ENCODE measurements at places on chromosomes 5 and 9.

GRCh38 chr5:172145870-172146747 lies 41.9 kb downstream of the STK10 start:
- no peak for DNase-seq

DNA sequence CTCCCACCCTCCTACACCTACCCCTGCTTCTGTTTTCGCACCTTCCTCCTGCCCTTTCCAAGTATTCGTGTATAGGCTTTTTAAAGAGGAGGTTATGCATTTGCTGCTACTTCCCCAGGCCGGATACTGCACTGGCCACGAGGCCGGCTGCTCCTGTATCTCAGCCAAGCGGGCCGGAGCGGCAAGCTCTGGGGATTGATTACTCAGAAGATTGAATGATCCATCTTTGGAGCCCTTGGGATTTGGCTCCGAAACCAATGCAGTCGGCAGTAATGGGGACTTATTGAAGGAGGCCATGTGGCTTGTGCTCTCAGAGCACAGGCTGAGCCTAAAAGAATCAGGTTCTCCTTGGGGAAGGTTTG lies 405.3 kb downstream of the TLE4 start:
- no peak for DNase-seq

- no peak for DNase-seq
Measured at GRCh38 chr5:138954257-138955012, 79.3 kb upstream of the LRRTM2 start.

GRCh38 chr9:81656871-81657337 lies 32.4 kb downstream of the TLE1 start:
- no peak for DNase-seq

- DNase-seq, result no peak
Measured at GRCh38 chr9:136853596-136854112, 1.5 kb downstream of the MAMDC4 start.

DNA sequence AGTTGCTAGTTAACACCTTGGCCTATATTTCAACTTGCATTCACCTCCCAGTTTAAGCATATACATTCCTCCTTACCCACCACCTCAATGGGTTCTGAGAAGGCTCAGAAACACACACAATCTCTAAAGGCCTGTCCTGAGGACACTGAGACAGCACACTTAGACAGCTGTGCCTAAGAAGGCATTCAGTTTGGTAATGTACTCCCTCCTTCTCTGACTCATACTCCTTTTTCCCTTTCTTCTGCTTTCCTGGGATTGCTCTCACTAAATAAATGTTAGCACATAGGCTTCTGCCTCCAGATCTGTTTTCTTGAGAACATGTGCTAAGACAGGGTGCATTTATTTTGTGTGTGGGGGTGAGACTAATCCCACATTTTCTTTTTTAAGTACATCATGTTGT lies 456.8 kb upstream of the CDH6 start:
- no peak for DNase-seq

DNA sequence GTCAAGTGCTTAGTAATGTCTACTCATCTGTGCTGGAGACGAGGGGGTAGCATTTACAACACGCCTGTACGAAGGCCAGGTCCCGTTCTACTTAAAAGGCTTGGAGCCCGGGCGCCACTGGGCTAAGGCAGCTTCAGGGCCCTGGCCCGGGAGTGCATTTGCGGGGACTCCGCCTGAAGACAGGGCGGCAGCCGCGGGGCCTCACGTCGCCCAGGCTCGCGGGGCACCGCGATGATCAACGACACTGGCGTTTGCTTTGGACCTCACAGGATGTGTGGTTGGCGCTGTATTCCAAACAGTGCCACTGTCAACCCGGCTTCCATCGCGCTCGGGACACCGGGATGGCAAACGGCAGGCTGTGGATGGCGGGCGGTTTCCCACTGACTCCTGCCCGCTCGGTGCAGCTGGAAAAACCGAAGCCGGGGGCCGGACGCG lies 1.1 kb upstream of the TENT4A start:
- no peak for DNase-seq

GRCh38 chr9:106972082-106972481 lies 109.1 kb downstream of the ZNF462 start:
- DNase-seq, result no peak

DNA sequence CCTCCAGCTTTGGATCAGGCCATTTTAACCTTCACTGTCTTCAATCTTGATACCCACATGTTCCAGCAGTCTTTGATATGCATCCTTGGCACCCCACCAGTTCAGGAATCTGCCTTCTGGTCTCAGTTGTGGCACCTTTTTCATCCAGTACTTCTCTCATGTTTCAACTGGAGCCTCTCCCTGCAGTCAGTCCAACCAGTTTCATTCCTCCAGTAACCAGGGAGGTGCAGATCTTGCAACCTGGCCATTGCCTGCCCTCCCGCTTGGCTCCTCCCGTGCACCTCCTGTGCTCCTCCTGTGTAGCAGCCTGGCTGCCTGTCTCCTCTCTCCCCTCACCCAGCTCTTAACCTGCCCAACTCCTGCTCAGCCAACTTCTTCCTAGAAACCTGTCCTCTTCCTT lies 20.2 kb downstream of the FUBP3 start:
- DNase-seq, result no peak

GRCh38 chr9:136437839-136438547 lies 1.7 kb downstream of the INPP5E start:
- DNase-seq, result no peak

DNA sequence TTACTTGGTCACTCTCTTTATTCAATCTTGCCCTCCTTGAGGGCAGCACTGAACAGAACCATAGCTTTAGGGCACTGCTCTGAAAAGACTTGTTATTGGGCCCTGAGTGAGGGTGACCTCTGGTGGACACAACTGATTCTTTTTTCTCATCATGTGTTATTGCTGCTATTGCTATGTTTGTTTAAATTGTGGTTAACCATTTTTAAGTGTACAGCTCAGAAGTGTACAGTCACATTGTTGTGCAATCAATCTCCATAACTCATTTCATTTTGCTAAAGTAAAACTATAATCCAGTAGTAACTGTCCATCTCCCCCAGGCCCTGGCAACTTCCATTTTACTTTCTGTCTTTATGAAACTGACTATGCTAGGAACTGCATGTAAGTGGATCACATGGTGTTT lies 351.1 kb upstream of the RIOK2 start:
- no peak for DNase-seq

DNA sequence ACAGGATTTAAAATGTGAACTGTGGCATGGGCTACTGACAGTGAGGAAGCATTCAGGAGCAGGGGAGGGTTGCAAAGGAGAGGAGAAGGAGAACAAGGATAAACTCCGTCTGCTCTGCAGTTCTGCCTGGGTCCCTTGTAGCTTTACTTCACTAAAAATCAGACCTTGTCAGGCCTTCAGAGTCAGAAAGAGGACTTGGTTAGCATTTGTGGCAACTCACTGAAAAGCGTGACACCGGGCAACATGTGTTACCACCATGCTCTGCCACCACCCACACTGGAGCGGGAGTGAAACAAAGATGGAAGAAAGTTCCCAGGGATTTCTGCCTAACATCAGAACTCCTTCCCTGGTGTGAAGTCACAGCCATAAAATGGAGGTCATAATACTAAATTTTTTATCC lies 19.3 kb downstream of the FYB1 start:
- no peak for DNase-seq

DNA sequence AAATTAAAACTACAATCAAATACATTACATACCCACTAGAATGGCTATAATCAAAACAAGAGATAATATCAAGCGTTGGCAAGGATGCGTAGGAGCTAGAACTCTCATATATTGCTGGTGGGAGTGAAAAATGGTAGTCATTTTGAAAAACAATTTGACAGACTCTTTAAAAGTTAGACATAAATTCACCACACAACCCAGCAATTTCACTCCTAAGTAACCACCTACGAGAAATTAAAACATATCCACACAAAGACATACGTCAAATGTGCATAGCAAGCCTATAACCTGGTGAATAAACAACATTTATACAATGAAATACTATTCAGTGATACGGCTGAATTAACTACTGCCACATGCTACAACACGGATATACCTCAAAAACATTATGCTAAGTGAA lies 44.7 kb downstream of the GKAP1 start:
- no peak for DNase-seq

GRCh38 chr9:127884427-127884911 lies 7.0 kb upstream of the AK1 start:
- DNase-seq, result peak; percentile 66

DNA sequence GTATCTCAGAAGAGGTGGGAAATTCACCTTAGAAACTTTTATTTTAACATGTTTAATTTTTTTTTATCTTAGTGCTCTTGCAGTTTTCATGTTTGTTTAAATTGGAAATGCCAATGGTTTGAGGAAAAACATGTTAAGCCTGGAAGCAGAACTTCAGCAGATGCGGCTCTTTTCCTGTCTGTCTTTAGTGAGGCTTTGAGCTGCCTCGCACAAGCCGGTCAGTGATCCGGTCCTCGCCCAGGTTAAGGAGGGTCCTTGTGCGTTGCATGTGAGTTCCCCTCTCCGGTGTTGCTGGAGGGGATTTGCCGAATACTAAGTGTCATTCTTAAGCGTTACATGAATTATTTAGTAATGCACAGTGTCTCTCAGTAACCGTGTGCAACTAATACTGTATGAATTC lies 9.4 kb upstream of the PLEKHG4B start:
- DNase-seq, result no peak

- DNase-seq, result no peak
Measured at GRCh38 chr5:7146886-7147285, 249.1 kb upstream of the ADCY2 start.

GRCh38 chr5:2399804-2400203 lies 351.7 kb downstream of the IRX2 start:
- no peak for DNase-seq

DNA sequence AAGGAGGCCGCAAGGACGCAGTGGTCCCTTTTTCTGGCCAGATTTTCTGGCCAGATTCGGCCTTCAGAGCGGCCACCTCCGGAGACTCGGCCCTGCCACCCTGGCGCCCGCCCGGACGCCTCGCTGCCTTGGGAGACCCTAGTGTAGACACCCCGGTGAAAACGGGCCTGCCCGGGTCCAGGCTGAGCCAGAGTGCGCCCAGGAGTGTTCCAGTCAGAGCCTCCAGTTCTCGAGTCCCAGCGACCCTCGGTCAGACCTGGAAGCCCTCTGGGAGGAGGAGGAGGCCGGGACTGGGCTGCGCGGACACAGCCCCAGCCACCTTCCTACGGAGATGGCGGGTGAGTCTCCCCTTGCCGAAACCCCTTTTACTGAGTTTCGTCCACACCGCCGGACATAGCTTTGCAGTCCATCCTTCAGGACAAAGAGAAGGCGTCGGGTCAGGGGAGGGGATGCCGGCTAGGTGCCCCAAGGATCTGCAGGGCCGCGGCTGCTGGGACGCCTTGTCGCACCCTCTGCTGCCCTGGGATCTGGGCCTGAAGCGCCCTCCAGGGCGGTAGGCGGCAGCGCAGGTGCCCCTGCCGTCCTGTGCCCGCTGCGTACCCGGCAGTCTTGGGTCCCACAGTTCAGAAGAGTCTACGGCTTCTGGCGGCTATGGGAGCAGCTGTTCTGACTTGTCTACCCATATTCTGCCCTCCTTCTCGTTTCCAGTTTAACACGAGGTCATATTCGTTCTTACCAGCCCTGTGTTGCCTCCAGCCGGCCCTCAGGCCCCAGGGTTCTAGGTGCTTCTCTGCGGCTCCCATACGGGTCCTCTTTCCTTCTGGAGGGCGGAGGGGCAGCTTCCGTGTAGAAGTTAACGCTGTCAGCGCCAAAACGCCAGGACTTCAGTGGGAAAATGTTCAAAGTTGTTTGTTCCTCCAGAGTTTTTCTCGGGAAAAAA lies 1771.7 kb upstream of the CDH9 start:
- no peak for DNase-seq

DNA sequence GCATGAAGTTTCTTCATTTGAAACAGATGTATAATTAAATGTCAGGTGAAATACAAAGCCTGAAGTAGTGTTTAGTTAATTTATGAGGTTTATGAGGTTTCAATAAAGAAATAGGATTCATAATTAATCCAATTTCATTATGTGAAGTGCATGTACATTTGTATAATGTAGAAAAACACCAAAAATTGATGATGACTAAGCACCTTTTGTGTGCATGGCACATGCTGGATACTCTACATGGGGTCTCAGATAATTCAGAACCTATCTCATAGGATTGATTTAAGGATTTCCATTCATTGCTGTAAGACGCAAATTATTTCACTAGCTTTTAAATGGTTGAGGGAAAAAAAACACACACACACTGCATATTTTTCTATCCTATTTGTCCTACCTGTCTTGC lies 143.9 kb downstream of the ESM1 start:
- no peak for DNase-seq

DNA sequence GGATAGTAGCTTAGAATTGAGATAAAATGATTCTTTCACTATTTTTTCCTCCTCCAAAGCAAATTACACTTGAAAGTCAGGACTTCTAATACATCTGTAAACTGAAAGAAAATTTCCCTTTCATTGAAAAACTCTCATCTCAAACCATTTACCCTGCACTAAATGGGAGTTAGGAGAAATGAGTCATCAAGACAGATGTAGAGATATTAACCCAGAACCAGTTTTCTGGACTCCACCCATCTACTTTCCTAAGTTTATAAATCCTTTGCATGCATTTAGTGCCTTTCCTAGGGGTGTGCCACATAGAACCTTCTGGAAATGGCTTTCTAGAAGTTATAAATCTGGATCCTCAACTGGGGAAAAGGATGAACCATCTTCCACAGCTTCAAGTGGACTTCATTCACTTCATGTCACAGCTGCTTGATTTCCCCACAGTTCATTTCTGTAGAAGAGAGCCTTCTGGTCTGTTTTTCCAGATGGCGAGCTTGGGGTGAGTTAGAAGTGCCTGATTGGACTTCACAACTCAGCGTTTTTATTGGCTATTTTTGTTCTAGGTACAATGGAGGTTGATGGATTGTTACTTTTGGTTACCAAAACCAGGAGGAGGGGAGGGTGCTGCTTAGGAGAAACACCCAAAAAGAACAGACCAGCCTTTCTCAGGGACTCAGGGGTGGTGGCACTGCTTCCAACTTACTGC lies 72.5 kb upstream of the GPR151 start:
- DNase-seq, result no peak

DNA sequence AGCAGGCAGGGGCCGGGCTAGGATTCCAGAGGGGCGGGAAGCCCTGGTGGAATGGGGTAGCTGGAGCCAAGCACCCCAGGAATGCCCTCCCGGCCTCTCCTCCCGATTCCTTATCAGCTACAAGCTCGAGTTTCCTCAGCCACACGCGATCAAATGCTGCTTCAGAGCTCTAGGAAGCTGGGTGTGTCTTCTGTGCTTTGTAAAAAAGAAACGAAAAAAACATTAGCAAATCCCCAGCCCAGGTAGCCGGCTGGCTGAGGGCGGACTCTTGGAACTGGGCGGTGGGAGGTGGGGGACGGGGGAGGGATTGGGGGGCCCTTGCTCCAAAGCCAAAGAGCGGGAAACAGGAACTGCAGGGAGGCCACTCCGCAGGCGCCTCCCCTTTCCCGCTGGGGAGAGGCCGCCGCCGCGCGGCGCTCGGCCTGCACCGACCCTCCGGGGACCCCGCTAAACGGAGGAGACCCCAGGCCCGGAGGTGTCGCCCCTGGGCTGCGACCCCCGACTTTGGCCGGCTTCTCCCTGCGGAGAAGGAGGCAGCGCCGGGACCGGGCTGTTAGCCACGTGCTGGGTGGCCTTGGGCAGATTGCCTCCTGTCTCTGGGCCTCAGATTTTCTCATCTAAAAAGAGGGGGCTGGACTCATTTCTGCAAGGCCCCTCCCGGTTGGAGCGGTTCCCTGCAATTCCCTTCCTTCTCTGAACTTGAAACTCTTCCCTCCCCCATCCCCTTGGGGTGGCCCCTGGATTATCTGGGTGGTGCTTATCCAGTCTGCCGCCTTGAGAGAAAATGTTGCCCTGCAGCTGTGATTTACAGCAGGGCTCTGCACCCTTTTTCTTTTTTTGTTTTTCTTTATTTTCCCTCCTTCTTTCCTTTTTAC lies 40.9 kb upstream of the FABP6 start:
- no peak for DNase-seq

- DNase-seq, result no peak
Measured at GRCh38 chr9:75483636-75484035, 395.3 kb downstream of the OSTF1 start.

Data from NCI-H2107 (cell line).